ENCODE measurements at places on chromosomes 2 and 18.

DNA sequence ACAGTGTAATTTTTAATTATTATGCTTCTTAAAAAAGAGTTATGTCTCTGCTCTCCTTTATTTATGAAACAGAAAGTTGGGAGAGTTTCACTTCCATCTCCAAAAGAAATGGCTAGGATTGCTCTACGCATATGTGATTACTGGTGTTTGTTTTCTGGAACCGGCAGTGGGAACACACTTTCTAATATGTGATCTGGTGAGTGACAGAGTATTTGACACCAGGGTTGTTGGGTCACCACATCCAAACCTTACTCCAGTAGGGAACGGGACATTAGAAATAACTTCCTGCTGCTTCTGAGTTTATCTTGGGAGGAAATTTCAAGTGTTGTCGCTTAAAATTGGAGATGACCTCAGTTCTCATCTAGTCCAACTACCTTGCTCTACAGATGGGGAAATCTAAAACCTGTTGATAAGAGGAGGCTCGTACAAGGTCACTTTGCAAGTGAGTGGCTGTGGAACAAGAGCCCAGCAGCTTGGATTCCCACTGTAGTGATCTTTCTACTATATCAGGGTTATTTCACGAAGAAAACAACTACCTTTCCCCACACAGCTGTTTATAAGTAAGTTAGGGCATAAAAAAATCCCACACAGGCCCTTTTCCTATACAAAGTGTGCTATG is 108.5 kb downstream of the TTC32 start:
- no peak for DNase-seq

- no peak for DNase-seq
These were observed 54.1 kb downstream of the ADNP2 start for GRCh38 chr18:80163183-80163582.

GRCh38 chr2:27828305-27828704 is 56.8 kb downstream of the MRPL33 start:
- DNase-seq: no peak

- no peak for DNase-seq
These were observed 500.6 kb upstream of the MYT1L start for GRCh38 chr2:2831633-2832032.

- no peak for DNase-seq
These were observed 4.4 kb upstream of the EXOC6B start for GRCh38 chr2:72830273-72830672.

DNA sequence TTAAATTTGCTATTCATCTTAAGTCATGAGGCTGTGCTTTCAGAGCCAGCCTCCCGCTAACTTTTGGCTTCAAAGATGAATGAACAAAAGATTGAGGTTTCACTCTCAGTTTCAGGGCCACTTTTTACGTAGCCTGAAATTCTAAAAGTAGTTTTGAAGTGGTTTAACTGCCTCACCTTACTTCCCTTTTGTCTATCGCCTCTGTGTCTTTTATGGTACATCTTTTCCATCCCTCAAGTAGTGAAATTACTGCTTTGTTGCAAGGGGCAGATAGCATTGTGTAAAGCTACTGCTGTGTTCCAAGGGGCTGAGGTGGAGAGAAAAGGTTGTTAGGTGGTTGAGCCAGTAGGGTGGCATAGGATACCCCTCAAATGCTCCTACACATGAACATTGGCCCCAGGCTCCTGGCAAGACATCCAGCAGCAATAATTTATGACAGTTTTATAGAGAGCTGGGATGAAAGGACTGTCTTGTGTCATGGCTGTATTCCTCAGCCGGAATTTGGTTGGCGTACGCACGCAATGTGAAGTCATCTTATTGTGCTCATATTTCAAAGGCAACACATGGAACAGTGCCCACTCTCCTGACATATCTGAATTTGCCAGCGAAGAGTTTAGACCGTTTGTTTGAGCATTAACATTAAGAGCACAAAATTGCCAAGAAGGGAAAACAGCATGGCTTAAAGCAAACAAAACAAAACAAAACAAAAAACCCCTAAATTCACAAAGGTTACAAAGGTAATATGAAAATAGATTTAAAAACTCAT is 32.2 kb downstream of the QPCT start:
- peak; percentile 74 for DNase-seq

GRCh38 chr2:233135421-233135820 is 75.3 kb downstream of the INPP5D start:
- no peak for DNase-seq

- DNase-seq: no peak
These were observed 34.1 kb upstream of the ARHGAP25 start for GRCh38 chr2:68700560-68700959.

GRCh38 chr2:8628866-8629209 is 53.0 kb upstream of the ID2 start:
- DNase-seq: no peak

DNA sequence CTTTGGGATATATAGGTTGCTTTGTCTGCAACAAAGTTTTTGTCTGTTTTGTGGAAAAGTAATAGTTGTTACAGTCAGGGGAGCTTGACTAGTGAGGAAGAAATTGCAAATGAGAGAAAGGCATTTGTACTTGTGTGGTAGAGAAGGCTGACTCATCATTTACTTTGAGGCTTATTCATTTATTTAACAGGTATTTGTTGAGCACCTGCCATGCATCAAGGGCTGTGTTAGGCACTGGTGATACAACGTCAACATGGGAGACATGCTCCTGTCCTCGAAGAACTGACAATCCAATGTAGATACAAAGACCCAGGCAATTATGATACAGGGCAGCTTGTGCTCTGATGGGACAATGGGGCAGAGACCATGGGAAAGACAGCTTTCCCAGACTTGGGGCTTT is 79.5 kb downstream of the UPP2 start:
- DNase-seq: no peak

- no peak for DNase-seq
These were observed 233.3 kb upstream of the SMAD2 start for GRCh38 chr18:48163738-48164115.

GRCh38 chr2:39733070-39733674 is 45.9 kb downstream of the THUMPD2 start:
- no peak for DNase-seq

DNA sequence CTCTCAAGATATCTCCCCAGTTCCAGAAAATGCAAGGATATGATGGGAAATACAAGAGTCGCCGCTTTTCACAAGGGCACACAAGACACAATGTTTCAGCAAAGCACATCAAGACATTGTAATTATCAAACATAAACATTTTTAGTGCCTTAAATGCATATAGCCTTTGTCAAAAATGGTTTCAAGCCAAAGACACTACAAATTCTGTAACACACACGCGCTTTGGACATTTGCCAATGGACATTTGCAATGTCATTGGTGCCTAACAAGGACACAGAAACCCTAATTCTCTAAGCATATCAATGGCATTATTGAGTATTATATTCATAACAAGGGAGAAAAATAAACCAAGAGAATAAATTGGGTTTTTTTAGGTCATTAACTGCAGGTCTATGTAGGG is 16.1 kb downstream of the ADD2 start:
- no peak for DNase-seq

DNA sequence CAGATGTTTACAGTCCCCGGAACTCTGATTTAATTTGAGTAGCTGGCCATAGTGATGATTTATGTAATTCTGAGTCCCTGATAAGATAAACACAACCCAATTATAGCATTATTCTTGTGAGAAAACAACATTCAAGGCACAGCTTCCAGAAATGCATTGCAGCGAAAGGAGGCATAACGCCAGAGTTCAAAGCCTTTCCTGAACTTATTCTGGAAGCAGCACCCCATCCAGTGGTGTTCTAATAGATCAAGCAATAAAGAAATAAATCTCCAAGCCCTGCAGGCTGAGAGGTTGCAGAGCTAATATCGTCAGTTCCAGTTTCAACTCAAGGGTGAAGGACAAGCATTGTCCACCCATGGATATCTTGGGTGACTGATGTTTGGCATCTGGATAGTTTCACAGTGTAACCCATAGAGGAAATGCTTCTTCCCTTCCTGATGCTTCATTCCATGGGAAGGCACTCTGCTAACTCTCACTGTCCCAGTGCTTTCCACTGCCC is 18.8 kb downstream of the CDH2 start:
- DNase-seq: peak; percentile 79

DNA sequence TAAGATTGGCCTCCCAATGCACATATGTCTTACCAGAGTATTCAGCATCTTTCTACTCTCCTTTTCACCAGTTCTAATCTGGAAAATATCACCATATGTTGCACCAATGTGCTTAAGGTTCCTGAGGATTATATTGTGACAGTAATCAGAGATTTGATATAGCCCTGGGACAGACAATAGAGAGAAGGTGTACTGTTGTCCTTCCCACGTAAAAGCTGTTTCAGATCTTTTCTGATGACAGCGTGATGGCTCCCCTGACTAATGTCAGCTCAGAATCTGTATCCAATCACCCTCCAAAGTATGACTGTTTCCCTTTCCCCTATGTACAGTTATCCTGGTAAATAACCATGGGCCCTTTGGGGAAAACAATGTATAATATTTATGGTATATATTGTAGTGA is 9.0 kb upstream of the MLPH start:
- DNase-seq: no peak

DNA sequence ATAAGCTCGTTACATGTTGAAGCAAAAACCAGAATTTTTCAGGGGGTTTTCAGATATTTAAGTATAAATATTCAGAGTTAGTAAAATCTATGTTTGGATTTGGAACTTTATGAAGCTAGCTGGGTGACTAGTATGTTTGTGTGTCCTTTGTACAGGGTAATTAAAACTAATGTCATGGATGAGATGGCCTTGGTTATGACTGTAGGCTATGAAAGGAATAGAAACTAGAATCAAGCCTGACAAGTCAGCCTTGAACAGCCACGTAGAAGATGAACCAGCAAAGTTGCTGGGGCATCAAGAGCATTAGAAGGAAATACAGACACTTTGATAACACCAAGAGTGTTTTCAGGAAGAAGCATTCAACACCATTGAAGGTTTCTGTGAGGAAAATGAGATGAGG is 825.1 kb upstream of the CNTNAP5 start:
- DNase-seq: no peak

DNA sequence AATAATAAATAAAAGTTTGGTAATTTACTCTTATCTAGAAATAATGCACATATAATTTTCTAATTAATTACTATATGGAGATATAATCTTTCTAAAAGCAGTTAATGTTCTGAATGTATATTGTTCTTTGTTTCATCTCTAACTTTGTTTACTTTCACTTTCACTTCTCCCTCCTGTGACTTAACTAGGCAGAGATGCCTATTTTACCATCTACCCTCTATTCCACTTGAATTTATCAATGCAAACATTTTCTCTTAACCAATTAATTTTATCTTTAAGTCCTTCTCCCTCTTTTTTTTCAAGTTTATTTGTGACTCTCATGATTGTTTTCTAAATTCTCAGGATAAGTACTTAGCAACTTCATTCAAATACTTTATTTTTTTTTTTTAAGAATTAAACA is 55.1 kb upstream of the IL1RL1 start:
- no peak for DNase-seq

DNA sequence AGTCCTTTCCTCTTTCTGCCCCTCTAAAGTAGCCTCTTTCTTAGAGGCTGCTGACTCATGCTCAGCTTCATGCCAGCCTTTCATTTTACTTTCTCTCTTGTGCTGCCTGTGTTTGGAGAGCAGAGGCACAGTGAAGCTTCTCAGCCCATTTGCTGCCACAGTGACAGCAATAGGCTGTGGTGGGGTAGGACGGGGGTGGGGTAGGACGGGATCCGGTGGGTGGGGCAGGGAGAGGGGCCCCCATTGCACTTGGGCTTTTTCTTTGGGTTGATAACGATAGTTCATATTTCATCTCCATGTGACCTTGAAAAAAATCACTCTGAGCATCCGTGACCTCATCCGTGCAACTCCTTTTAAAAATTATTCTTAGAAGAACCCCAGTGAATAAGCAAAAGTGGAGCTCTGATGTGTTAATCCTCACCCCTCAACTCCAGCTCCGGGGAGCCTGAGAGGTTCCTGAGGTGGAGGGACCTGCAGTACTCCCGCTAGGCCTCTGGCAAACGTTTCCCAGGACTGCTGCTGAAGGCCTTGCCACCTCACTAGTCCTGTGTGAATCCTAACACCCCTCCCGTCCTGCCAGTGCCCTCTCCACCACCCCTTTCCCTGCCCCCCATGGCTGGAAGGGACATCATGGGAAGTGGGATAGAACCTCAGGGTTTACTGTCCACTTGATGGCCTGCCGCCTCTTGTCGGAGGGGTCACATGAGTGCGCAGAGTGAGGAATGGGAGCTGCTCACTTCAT is 70.8 kb downstream of the INPP4A start:
- DNase-seq: no peak

- no peak for DNase-seq
These were observed 342.9 kb downstream of the TSN start for GRCh38 chr2:122098306-122098705.

DNA sequence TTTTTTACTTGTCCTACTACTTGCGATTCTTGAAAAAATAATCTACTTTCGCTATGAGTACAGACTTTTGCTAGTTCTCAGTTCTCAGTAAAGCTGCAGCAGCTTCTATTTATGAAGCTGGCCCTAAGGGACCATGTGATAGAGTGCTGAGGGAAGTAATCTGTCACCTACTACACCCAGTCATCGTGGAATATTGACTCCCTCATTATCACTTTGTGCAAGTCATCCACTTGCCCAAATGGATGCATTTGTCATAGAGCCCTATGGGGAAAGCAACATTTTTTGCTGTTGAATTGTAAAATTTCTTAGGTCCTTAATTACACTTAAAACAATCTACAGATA is 1919.8 kb downstream of the SUCLG1 start:
- DNase-seq: no peak

GRCh38 chr2:64565949-64566710 is 42.0 kb downstream of the AFTPH start:
- DNase-seq: no peak

- DNase-seq: no peak
These were observed 220.3 kb downstream of the BCL2 start for GRCh38 chr18:63099091-63099840.

- no peak for DNase-seq
These were observed 149.8 kb downstream of the KLHL29 start for GRCh38 chr2:23534771-23535170.

GRCh38 chr2:6929196-6929819 is 12.1 kb downstream of the RNF144A start:
- DNase-seq: no peak

DNA sequence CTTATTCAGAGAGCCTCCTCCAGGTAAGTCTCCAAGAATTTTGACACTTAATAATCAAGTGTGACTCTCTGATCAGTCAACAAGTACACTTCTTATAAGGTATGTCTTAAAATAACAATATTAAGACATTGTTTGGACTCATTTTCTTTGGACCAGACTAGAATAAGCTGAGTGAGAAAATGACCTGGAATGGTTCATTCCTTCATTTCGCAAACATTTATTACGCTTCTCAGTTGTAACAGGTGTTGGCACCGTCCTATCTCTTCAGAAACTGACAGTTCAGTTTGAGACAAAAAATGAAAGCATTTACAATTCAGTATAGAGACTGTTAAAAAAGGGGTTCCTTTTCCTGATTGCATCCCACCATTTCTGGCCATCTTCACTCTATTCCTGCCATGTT is 46.6 kb downstream of the TSPYL6 start:
- DNase-seq: no peak

GRCh38 chr18:14189858-14190257 is 57.6 kb upstream of the ZNF519 start:
- peak; percentile 18 for DNase-seq

- DNase-seq: no peak
These were observed 51.9 kb downstream of the LRPPRC start for GRCh38 chr2:43943809-43944452.

GRCh38 chr18:74724186-74724585 is 126.5 kb downstream of the ZNF407 start:
- DNase-seq: no peak

GRCh38 chr2:64090264-64090663 is 54.0 kb downstream of the PELI1 start:
- DNase-seq: no peak
